ACHN (cell line): ENCODE measurements at places on chromosomes 16 and 17.

- DNase-seq = peak; percentile 23
Measured at GRCh38 chr16:28062847-28063521, 530 bp downstream of the GSG1L start.

GRCh38 chr17:18921912-18922451 is 30.0 kb upstream of the SLC5A10 start:
- peak; percentile 83 for DNase-seq

GRCh38 chr17:64707050-64707591 is 45.0 kb upstream of the SMURF2 start:
- peak; percentile 99 for DNase-seq

GRCh38 chr17:70127221-70127873 is 42.0 kb upstream of the KCNJ2 start:
- no peak for DNase-seq

DNA sequence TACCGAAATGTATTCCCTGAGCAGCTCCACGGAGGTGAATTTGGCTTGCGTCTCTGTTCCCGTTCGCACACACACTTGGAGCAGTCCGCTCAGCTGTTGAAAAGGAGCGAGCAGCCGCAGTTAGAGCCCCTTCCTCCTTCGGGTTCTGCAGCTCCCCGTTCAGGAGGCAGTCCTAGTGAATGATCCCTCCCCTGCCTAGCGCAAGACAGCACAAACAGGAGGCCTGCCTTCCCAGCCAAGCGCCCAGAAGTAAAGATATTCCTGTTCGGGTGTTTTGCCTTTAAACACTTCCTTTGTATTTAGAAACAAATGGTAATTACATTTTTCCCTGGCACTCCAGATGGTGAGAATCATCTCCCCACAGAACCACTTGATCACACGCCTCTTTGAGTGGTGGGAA is 64.7 kb downstream of the ABCC12 start:
- no peak for DNase-seq

- no peak for DNase-seq
Measured at GRCh38 chr17:15966183-15966878, 21.4 kb downstream of the ADORA2B start.

DNA sequence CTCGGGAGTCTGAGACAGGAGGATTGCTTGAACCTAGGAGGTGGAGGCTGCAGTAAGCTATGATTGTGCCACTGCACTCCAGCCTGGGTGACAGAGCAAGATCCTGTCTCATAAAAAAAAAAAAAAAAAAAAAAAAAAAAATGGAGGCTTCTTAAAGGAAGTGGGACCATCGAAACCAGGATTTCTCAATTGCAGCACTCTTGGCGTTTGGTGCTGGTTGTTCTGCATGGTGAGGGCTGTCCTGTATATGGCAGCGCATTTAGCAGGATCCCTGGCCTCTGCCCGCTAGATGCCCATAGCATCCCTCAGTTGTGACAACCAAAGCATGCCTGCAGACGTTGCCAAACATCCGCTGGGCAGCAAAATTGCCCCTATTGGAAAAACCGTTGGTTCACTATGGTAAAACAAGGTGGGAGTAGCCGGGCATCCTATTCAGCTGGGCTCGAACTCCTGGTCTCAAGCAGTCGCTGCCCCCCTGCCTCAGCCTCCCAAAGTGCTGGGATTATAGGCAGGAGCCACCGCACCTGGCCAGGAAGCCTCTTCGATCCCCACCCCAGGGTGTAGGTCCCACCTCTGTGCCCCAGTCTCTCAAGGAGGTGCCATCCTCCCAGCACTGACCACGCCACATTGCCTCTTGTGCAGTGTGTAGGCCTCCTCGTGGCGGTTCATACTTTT is 6.5 kb upstream of the NPIPB7 start:
- no peak for DNase-seq

GRCh38 chr17:78779850-78780249 is 2.2 kb downstream of the CYTH1 start:
- no peak for DNase-seq
